T-helper 1 cell treated with Interleukin-12 subunit alpha and Interleukin-12 subunit beta and Interleukin-4 antibody, amounts not matched to agents 30 ng/mL and 1 ng/mL, for 36 hours (primary cell): ENCODE measurements at places on chromosomes 13 and 19. TPM values are rescaled to one million over a fixed set of nuclear protein-coding genes. Genes with fewer than 3 reads are reported as not detected.

Gene MAU2
- 100 TPM in 2 replicates for total RNA-seq

Gene POGLUT2
- 14.4 and 15.9 TPM in 2 replicates for total RNA-seq

Gene SOX1
- total RNA-seq, result not detected in 2 replicates

Gene OR7C1
- total RNA-seq, result not detected in 2 replicates

Gene LYL1
- 3.6 and 4.2 TPM in 2 replicates for total RNA-seq

Gene C19orf67
- 0.32 and 0.34 TPM in 2 replicates for total RNA-seq

Gene LGALS14
- 0.27 and 0.37 TPM in 2 replicates for total RNA-seq

Gene LAIR2
- total RNA-seq, result 12.0 and 16.2 TPM in 2 replicates
